ENCODE measurements at places on chromosomes 4 and X.

DNA sequence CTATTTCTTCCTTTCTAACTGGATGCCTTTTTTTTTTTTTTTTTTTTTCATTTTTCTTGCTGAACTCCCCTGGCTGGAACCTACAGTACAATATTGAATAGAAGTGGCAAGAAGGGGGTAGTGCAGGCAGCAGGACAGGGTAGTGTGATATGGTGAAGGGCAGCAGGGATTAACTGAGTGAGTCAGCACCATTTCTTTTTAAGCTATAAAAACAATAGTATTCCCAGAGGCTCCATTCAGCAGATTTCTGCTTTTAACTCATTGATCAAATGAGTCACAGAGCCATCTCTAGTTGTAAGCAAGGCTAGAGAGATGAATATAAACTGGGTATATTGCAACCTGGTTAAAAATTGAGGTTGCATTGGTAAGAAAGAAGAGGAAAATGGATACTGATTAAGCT is 53.6 kb upstream of the SETD7 start:
- no peak for DNase-seq

DNA sequence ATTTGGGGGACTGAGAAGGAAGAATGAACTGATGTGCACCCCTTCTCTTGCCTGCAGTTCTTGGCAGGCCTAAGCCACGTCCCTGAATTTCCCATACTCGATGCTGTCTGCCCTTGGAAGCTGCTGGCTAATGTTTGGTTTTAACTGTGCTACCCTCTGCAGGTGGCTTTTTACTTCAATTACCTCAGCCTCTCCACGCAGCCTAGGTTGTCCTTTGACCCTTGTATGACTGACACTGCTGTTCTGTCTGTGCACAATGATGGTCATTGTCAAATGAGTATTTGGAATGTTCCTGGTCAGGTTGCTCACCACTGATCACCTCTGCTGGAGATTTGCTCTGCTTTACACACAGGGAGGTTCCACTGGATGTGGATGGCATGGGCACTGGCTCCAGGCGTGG is 137.1 kb downstream of the ZNF518B start:
- no peak for DNase-seq

DNA sequence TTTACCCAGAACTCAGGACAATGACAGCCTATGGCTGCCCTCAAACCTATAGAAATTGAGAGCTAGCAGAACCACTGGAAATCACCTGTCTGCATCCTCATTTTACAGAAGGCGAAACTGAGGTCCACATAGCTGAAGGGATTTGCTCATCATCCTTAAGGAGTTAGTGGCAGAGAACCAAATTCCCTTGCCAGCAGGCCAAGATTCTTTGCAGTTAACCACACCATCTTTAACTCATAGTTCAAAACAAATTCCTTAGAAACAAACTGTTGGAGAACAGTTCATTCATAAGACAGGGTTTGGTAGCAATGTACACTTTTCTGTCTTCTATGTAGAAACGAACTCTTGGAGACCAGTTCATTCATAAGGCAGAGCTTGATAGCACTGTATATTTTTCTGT is 37.9 kb upstream of the RAP2C start:
- no peak for DNase-seq

- no peak for DNase-seq
Measured at GRCh38 chr4:54017974-54018373, 46.4 kb downstream of the CHIC2 start.

- DNase-seq, result no peak
Measured at GRCh38 chr4:165010487-165010886, 21.3 kb upstream of the TRIM60 start.

DNA sequence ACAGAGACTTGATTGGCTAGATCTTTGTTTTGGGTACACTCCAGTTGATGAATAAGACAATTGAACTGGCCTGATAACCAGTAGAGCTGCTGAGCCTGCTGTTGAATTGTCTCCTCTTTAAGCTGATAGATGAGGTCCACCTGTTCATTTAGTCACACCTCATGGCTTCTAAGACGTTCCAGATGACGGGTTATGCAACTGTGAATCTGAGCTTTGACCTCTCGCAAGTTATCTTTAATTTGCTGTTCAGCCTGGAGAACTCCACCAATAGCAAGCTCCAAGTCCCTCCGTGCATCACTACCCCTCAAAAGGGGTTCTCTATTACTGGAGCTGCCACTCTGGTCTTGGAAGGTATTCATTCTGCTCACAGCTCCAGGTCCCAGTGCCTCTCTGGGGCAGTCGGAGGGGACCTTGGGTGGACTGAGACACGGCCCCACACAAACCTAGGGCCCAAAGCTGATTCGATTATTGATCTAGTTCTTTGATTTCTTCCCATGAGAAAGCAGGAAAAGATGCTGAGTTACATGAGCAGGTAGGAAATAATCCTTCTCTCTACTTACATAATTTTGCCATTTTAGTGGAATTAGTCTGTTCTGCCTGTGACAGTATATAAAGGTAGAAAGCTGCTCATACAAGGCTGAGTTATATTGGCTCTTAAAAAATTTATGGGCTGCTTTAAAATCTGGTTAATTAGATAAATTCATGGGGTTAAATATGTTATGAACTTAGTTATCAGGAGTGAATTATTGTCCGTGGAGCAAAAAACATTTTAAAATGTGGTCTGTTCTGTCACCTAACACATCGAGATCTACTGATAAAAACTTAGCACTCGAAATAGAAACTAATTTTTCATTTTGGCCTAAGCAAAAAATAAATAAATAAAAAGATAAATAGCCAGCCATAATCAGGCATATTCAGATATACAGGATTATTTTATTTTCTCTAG is 6.8 kb downstream of the MMAA start:
- DNase-seq, result no peak

All from putamen (tissue), 1 donor.